ENCODE measurements at places on chromosomes 1 and 21. TPM values are rescaled to one million over a fixed set of nuclear protein-coding genes. Genes with fewer than 3 reads are reported as not detected.

Gene CELA3B
- polyA plus RNA-seq = 4.1 TPM

Gene SMIM1
- polyA plus RNA-seq = 2.1 TPM

Gene TNNI3K
- 0.32 TPM for polyA plus RNA-seq

GRCh38 chr1:99869304-99869703 lies 19.1 kb downstream of the AGL start:
- DNase-seq = no peak
- no peaks in the 10 kb centered on the region for H3K4me1 ChIP-seq
- no peaks in the 10 kb centered on the region for H3K27me3 ChIP-seq
- H3K36me3 ChIP-seq = peaks cover 3% of the 10 kb centered on the region

GRCh38 chr1:200919386-200919785 lies 24.7 kb downstream of the INAVA start:
- peak; percentile 41 for DNase-seq
- H3K27ac ChIP-seq = no peak overlapping the region
- no peak overlapping the region for H3K4me3 ChIP-seq
- H3K36me3 ChIP-seq = peaks cover 14% of the 10 kb centered on the region

DNA sequence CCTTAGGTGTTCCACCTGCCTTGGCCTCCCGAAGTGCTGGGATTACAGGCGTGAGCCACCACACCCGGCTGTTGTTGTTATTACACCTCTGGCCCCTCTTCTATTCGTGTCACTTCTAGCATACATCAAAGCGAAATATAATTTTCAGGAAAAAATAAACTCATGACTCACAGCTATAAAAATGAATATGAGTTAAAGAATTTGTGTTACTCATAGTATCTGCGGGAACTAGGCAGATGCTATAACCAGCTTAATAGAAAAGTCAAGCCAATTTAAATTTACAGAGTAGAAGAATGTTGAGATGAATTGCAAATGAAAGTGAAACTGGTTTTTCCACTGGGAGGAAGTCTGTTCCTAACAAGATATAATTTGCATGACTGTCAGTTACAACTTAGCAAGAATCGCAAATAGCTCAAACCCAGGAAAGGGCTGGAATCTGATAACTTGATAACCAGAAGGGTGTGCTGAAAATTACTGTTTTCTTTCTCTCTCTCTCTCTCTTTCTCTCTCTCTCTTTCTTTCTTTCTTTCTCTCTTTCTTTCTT lies 11.2 kb downstream of the OR2W3 start:
- H3K4me3 ChIP-seq = no peak overlapping the region
- no peak for DNase-seq
- H3K27ac ChIP-seq = no peak overlapping the region

GRCh38 chr1:184827600-184828368 lies 73.1 kb upstream of the EDEM3 start:
- H3K27ac ChIP-seq = no peak overlapping the region
- H3K4me1 ChIP-seq = peaks cover 3% of the 10 kb centered on the region
- no peaks in the 10 kb centered on the region for H3K27me3 ChIP-seq
- H3K36me3 ChIP-seq = no peaks in the 10 kb centered on the region
- H3K4me3 ChIP-seq = no peak overlapping the region

Data from small intestine (tissue), 16 donors.